ENCODE measurements at places on chromosomes 16 and 17. TPM values are rescaled to one million over a fixed set of nuclear protein-coding genes. Genes with fewer than 3 reads are reported as not detected.

Gene SNN
- total RNA-seq: 24.1 TPM

GRCh38 chr17:72922219-72922618 is 170.3 kb downstream of the SLC39A11 start:
- H3K27ac ChIP-seq: no peak overlapping the region
- H3K4me1 ChIP-seq: no peaks in the 10 kb centered on the region

- H3K4me1 ChIP-seq: peaks cover 18% of the 10 kb centered on the region
- no peak for DNase-seq
- H3K27ac ChIP-seq: no peak overlapping the region
Measured at GRCh38 chr17:56697190-56697589, 103.7 kb downstream of the NOG start.

DNA sequence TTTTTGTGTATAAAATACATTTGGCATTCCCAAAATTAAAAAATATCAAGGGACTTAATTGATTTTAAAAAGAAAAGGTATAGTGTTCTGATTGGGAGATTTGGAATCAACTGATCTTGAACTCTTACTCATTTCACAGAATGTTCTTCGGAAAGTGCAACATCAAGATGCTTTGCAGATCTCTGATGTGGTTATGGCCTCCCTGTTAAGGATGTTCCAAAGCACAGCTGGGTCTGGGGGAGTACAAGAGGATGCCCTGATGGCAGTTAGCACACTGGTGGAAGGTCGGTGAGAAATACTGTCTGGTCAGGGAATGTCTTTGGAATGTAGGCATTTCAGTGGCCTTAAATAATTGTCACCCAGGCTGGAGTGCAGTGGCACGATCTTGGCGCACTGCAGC is 19.5 kb upstream of the TBKBP1 start:
- peaks cover 76% of the 10 kb centered on the region for H3K36me3 ChIP-seq
- H3K4me1 ChIP-seq: no peaks in the 10 kb centered on the region
- H3K4me3 ChIP-seq: no peak overlapping the region

- no peak overlapping the region for H3K4me3 ChIP-seq
- H3K27me3 ChIP-seq: peaks cover 41% of the 10 kb centered on the region
- no peaks in the 10 kb centered on the region for H3K36me3 ChIP-seq
- DNase-seq: no peak
- H3K4me1 ChIP-seq: no peaks in the 10 kb centered on the region
Measured at GRCh38 chr16:166375-167121, 770 bp downstream of the HBM start.

Gene CD300LB
- total RNA-seq: not detected

Gene HEATR9
- total RNA-seq: not detected

Gene C1QTNF1
- 4.0 TPM for total RNA-seq

- no peaks in the 10 kb centered on the region for H3K36me3 ChIP-seq
- no peak overlapping the region for H3K4me3 ChIP-seq
- no peaks in the 10 kb centered on the region for H3K4me1 ChIP-seq
- no peak overlapping the region for H3K27ac ChIP-seq
Measured at GRCh38 chr17:10328206-10328605, 44.6 kb downstream of the MYH13 start.

- no peak overlapping the region for H3K4me3 ChIP-seq
- peaks cover 16% of the 10 kb centered on the region for H3K27me3 ChIP-seq
- no peak for DNase-seq
- H3K27ac ChIP-seq: no peak overlapping the region
- no peaks in the 10 kb centered on the region for H3K4me1 ChIP-seq
Measured at GRCh38 chr16:88361775-88362174, 21.0 kb upstream of the ZNF469 start.

DNA sequence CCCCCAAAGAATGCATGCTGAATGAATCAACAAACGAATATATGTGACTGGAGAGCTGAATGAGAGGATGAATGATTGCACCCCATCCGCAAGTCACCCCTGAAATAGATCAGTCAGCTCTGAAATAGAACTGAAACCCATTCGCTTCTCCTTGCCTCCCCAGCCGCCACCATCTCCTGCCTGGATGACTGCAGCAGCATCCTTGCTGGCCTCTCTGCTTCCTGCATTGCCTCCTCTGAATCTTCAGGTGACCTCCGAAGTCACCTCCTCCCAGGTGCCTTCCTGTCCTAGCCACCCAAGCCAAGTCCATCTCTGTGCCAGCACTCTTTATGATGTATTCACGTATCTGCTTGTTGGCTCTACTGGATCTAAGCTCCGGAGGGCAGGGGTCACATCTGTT is 288.3 kb downstream of the CPPED1 start:
- H3K4me3 ChIP-seq: no peak overlapping the region
- DNase-seq: no peak
- no peak overlapping the region for H3K27ac ChIP-seq
- H3K4me1 ChIP-seq: no peaks in the 10 kb centered on the region

Gene PRR35
- total RNA-seq: not detected

Data from endothelial cell of umbilical vein (primary cell).